ENCODE measurements at places on chromosomes 1 and 21. TPM values are rescaled to one million over a fixed set of nuclear protein-coding genes. Genes with fewer than 3 reads are reported as not detected.

- peak; percentile 38 for DNase-seq
These were observed 51.5 kb upstream of the SCYL3 start for GRCh38 chr1:169945181-169945580.

- no peak for DNase-seq
These were observed 23.9 kb downstream of the PCP4 start for GRCh38 chr21:39891111-39891510.

DNA sequence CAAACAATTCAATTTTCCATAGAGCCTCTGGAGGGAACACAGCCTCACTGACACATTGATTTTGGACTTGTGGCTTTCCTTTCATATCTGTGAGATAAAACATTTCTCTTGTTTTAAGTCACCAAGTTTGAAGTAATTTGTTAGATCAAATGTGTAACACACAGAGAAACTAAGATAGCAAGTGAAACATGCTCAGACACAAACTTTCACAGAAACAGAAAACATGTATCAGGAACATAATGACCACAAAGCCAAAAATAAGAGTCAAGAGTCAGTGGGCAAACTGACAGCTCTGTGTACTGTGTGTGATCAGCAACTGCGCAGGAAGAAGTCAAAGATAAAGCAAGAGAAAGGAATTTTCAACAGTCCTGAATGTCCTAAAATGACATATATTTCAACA is 1237.5 kb downstream of the AMY1C start:
- no peak for DNase-seq

Gene PROK1
- total RNA-seq, result not detected

Gene GLIS1
- not detected for total RNA-seq

All from muscle of leg (tissue), 16 donors.